ENCODE measurements at places on chromosomes 6 and 20.

DNA sequence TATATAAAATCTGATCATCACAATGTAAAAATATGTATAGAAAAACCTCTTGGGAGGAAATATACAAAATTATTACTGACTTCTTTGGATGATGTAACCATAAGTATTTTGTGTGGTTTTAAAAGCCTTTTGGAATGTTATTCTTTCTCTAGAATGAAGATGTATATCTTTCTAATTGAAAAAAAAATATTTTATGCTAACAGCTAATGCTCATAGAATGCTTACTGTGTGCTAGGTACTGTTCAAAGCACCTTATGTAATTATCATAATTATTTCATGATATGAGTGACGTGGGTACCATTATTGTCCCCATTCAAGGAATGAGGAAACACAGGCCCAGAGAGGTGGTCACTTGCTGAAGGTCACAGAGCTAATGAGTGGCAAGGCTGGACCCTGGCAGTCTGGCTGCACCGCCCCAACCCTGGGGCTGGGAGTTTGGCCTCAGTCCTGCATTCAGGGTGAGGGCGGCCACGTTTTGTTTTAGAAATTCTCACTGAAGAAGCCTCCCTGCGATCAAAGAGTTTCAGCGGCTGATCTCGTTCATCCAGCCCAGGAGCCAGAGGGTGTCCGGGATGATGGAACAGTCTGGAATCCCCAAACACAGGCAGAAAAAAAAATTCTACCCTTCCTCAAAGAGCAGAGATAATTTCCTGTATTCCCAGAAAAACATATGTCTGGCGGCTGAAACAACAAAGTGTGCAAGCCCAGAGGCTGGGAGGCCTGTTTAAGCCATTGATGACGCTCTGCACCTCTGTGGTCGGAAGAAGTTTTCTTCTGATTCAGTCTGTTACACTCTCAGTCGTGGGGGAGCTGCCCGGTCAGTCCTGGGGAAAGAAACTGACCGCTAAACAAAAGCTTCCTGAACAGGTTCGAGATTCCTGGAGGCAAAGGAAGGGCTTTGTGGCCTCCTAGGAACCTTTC lies 37.3 kb downstream of the TFEB start:
- DNase-seq, result no peak

DNA sequence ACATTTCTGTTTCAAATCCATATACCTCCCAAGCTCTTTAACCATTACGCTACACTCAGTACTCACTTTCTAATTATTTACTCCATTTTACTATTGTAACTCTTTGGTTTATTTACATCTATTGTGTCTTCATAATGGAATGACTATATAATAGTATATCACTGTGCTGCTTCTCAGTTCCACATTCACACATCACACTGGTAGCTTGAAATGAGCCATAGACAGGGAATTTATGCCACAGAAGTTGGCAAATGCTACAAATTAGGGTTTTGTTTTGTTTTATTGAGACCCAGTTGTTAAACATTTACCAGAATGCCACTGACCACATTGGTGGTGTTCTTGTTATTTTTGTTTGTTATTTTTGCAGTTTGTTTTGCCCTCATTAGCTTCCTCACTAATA lies 213.9 kb downstream of the KCNQ5 start:
- no peak for DNase-seq

- no peak for DNase-seq
These were observed 147.2 kb upstream of the GGTLC1 start for GRCh38 chr20:24135781-24136180.

- DNase-seq, result no peak
These were observed 574.2 kb downstream of the KHDRBS2 start for GRCh38 chr6:61711849-61712248.

GRCh38 chr6:66849843-66850242 lies 1142.8 kb upstream of the EYS start:
- no peak for DNase-seq

- DNase-seq, result no peak
These were observed 9.7 kb upstream of the CD40 start for GRCh38 chr20:46108435-46108841.

GRCh38 chr6:20789162-20789561 lies 254.9 kb downstream of the CDKAL1 start:
- DNase-seq, result no peak

GRCh38 chr20:41309817-41310216 lies 7.7 kb downstream of the ZHX3 start:
- no peak for DNase-seq

DNA sequence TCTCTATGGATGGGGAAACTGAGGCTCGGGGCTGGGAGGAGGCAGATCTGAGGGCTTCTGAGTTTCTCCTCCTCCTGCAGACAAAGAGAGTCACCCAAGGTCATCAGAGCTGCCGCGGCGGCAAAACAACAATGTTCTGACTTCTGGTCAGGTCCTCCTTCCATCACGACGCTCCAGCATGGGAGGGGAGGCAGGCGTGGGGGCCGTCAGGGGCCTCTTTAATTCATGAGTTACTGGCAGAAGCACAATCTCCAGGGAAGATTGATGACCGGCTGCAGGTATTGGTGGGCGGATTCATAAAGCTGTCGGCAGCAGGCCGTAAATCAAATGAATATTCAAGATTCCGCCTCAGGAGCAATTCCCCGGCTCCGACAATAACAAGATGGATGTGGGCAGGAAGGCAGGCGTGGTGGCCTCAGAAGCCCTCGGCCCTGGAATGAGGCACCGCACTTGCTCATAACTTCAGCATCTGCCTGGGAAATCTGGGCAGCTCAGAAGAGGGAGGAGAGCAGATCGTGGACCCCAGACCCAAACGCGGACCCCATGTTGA lies 19.1 kb downstream of the PCK1 start:
- no peak for DNase-seq

DNA sequence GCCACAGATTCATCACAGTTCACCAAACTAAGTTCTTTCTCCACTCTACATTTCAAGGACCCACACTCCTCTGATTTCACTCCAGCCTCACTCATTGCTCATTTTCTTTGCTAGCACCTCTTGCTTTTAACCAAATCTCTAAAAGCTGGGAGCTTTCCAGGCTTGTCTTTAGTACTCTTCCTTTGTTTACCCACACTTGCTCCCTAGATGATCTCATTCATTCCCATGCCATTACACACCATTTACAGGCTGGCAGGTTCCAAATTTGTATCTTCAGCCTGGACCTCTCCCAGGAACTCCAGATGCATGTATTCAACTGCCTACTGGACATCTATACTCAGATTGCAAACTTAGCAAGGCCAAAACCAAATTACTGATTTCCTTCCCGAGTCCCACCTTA lies 5.3 kb upstream of the GUCA1B start:
- no peak for DNase-seq

- no peak for DNase-seq
These were observed 210.1 kb upstream of the HDDC2 start for GRCh38 chr6:125511809-125512396.

DNA sequence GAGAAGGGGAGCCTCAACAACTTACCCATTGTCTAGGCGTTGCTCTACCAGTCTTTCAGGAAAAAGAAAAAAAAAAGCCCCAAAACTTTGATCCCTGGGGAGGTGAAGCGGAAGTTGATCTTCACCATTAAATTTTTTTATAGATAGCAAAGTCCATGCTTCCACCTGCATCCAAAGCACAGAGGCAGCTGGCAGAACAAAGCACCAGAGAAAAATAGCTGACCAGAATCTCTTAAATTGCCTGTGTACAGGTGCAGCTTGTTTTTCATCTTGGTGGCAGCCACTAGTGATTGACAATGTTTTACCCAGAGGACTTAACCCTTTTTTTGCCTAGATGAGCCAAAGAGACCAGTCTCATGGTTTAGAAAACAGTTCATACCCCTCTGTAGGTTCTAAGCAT lies 86.0 kb downstream of the MYB start:
- no peak for DNase-seq

- no peak for DNase-seq
These were observed 728 bp downstream of the TMC2 start for GRCh38 chr20:2537101-2537500.

DNA sequence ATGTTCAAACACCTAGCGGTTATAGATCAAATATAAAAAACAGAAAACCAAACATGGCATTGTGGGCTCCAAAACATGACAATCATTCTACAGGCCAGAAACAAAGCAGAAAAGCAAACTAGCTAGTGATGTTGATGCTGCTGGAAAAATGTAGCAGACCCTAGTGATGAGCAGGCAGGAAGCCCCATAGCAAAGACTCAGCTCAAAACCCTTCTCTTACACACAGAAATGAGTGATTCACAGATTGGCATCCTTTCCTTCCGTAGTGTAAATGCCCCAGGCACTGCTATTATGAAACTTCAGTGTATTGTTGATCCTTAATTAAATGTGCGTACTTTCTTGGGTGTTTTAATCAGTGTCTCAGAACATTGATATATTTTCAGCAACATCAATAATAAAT lies 425.1 kb downstream of the UTRN start:
- DNase-seq, result no peak

- no peak for DNase-seq
These were observed 1.9 kb downstream of the RNF217 start for GRCh38 chr6:124963831-124964763.

DNA sequence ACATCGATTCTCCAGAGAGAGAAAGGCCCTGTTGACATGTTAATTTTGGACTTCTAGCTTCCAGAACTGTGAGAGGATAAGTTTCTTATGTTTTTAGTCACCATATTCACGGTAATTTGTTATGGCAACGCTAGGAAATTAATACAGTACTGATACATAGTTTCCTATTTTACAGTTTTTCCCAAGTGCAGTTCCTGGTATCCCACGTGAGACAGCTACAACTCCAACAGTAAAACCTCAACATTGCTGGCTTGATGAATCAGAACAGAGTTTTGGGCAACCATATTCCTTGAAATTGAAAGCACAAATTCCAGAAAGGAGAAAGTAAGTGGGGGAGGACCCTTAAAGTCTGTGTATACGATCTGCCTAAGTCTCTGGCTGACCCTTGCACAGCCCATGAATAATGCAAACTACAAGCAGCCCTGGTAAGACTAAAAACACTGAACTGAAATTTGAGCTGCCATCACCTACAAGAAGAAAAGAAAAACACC lies 505.1 kb upstream of the NRSN1 start:
- DNase-seq, result no peak

- no peak for DNase-seq
These were observed 10.3 kb downstream of the RIN2 start for GRCh38 chr20:19768325-19768842.

DNA sequence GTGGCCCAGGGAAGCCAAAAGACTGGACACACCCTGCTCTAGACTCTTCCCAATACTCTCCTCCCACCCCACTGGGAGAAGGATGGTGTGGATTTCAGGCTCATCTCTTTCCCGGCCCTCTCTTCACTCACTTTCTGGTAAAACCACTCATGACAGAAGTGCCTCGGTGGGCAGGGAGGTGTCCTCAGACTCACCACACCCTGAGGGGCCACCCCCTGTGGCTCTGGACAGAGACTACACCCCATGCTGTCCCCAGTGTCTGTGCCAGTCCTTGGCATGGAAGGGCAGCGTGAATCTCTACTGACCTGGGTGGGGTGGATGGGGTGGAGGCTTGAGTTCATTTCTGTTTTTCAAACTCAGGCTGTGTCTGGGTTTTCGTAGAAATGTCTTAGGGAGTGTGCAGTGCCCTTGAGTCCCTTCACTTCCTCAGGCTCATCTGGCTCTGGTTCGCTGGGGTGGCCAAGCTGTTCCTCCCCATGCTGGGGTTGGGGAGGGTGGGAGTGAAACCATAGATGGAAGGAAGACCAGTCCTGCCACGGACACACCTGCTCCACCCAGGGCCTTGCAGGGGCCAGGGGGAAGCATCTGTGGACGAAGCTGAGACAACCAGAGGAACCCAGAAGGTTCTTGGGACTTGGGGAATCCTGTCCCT lies 59.1 kb downstream of the EZR start:
- DNase-seq, result no peak

DNA sequence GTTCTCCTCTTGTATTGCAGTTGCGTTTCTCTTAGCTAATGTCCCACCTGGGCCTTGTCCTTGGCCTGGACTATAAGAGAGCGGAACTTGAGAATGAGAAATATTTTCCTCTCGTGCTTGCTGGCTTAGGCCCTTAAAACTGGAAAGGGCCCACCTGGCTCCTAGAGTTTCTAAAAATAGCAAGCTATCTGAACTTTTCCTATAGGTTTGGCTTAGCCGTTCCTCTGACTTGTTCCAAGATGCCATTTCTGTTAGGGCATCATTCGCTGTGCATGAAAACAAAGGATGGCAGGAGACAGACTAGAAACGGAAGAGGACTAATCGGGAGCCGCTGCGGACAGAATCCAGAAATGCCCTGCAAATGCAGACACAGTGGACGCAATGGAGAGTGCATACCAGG lies 4.5 kb downstream of the RIPOR3 start:
- no peak for DNase-seq

GRCh38 chr20:56442389-56443365 lies 25.8 kb upstream of the RTF2 start:
- DNase-seq, result no peak

- DNase-seq, result no peak
These were observed 508.0 kb downstream of the QKI start for GRCh38 chr6:163922562-163922961.

DNA sequence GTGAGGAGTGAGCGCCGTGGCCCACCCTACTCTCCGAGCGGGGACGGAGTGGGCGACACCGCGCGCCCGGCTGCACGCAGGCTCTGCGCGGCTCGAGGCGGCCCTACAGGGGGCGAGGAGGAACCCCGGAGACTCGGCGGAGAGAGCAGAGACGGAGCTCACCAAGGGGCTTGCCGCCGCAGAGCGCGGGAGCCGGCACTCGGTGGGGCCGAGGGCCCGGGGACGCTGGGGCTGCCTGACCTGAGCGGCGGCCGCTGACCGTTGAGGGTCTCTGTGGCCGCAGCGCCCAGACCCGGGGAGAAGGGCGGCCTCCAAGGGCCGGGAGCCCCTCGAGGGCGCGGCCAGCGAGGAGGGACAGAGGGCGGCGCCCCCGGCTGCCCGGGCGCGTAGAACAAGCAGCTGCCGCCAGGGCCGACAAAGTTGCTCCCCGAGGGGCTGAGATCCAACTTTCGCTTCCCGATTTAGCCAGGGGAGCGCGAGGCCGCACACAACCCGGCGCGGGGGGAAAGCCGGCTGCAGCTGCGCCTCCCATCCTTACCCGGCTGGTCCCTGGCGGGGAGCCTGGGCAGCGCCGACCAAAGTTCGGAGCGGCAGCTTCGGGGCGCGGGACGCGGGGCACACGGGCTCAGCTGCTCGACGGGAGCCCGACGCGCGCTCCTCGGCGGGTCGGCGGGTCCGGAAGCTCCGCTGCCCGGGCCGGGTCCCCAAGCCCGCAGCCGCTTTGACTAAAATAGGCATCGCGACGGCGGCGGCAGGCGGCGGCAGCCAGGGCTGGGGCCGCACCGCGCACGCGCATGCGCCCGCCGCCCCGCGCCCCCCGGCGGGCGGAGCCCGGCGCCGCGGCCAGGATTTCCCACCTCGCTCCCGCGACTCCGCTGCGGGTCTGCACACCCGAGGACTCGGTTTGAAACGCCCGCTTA lies 43.1 kb downstream of the POPDC3 start:
- no peak for DNase-seq
